ENCODE measurements at places on chromosomes 1 and 21.

- no peaks in the 10 kb centered on the region for H3K4me1 ChIP-seq
- no peak overlapping the region for H3K27ac ChIP-seq
- H3K27me3 ChIP-seq = no peaks in the 10 kb centered on the region
- no peak for DNase-seq
- no peak overlapping the region for H3K4me3 ChIP-seq
Measured at GRCh38 chr1:191992118-191992517, 166.1 kb upstream of the RGS18 start.

DNA sequence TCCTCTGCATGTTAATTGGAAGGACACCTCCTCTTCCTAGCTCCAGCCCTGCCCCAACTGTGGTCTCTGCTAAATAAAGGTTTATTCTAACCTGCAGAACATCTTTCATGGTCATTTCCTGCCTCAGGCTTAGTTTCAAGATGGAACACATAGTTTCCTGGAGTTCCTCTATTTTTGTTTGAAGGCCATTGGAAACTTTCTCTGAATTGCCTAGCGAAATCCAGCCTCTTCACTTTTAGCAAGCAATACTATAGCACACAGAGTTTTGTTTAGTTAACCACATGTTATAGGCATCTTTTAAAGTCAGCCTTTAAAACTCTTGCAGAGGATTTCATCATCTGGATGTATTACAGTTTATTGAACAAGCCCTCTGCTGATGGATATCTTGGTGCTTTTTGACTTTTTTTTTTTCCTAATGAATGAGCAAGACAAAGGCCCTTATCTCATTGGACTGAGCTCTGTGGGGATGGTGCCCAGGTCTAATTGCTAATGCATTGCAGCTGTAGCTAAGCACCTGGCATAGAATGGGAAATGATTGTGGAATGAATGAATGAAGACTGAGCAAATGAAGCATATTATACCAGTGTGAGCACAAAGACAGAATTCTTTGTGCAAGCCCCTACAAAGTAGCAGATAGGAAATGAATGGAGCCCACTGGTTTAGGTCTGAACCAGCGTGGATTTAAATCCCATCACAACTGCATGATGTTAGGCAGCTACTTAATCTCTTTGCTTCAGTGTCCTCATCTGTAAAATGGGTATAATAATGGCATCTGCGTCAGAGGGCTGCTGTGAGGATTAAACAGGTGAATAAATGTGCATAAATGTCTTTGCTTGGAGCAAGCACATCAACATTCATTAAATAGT, 641 bp upstream of the CFAP107 start:
- no peak for DNase-seq
- no peaks in the 10 kb centered on the region for H3K36me3 ChIP-seq
- no peak overlapping the region for H3K27ac ChIP-seq
- no peaks in the 10 kb centered on the region for H3K4me1 ChIP-seq
- H3K27me3 ChIP-seq = no peaks in the 10 kb centered on the region
- H3K4me3 ChIP-seq = no peak overlapping the region

- no peak overlapping the region for H3K4me3 ChIP-seq
- DNase-seq = no peak
- peaks cover 44% of the 10 kb centered on the region for H3K36me3 ChIP-seq
- H3K27ac ChIP-seq = no peak overlapping the region
- H3K27me3 ChIP-seq = no peaks in the 10 kb centered on the region
Measured at GRCh38 chr1:211574705-211575104, 4.3 kb downstream of the SLC30A1 start.

GRCh38 chr1:200668514-200669313, 993 bp downstream of the DDX59 start:
- H3K36me3 ChIP-seq = peaks cover 22% of the 10 kb centered on the region
- H3K4me1 ChIP-seq = peaks cover 35% of the 10 kb centered on the region
- H3K4me3 ChIP-seq = peak overlapping the region; percentile 94
- H3K27ac ChIP-seq = peak overlapping the region; percentile 98
- H3K27me3 ChIP-seq = no peaks in the 10 kb centered on the region

DNA sequence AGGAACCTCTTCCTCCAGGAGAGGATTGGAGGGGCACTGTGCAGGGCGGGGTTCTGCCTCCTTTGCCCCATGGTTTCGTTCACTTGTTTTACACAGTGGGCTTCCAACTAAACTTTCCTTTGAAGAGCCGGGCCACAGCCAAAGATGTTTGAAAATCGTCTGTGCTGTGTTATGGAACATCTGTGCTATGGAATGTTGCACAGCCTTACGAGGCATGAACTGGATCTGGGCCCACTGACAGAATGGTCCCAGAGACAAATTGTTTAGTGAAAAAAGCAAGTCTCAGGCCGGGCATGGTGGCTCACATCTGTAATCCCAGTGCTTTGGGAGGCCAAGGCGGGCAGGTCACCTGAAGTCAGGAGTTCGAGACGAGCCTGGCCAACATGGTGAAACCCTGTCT, 12.6 kb upstream of the MEF2D start:
- H3K27me3 ChIP-seq = no peaks in the 10 kb centered on the region
- no peak for DNase-seq
- H3K27ac ChIP-seq = no peak overlapping the region
- peaks cover 29% of the 10 kb centered on the region for H3K4me1 ChIP-seq

DNA sequence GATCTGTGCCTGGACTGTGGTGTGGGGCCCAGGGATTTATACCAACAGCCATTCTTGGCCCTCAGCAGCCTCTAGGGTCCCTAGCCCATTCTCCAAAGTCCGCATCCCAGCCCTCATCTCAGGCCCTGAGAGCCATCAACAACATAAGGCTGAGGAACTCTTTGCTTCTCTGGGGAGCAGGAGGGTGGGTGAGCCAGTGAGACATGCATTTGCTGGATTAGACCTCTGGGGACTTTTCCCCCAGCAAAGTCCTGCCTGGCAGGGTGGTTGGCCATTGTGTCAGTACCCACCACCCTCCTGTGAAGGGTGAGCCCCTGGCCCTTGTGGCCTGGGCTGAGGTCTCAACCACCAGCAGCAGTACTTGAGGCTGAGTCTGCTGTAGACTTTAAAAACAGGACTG, 24.2 kb upstream of the FAM20B start:
- no peaks in the 10 kb centered on the region for H3K27me3 ChIP-seq
- H3K4me3 ChIP-seq = no peak overlapping the region
- no peak for DNase-seq
- no peak overlapping the region for H3K27ac ChIP-seq
- H3K4me1 ChIP-seq = peaks cover 8% of the 10 kb centered on the region
- no peaks in the 10 kb centered on the region for H3K36me3 ChIP-seq

- DNase-seq = no peak
- H3K4me1 ChIP-seq = no peaks in the 10 kb centered on the region
- no peaks in the 10 kb centered on the region for H3K27me3 ChIP-seq
- no peak overlapping the region for H3K4me3 ChIP-seq
Measured at GRCh38 chr1:230787471-230787870, 40.3 kb downstream of the CAPN9 start.

GRCh38 chr1:188463919-188464318, 1635.2 kb downstream of the PLA2G4A start:
- H3K36me3 ChIP-seq = no peaks in the 10 kb centered on the region
- DNase-seq = no peak
- H3K27ac ChIP-seq = no peak overlapping the region
- no peaks in the 10 kb centered on the region for H3K27me3 ChIP-seq
- H3K4me3 ChIP-seq = no peak overlapping the region

DNA sequence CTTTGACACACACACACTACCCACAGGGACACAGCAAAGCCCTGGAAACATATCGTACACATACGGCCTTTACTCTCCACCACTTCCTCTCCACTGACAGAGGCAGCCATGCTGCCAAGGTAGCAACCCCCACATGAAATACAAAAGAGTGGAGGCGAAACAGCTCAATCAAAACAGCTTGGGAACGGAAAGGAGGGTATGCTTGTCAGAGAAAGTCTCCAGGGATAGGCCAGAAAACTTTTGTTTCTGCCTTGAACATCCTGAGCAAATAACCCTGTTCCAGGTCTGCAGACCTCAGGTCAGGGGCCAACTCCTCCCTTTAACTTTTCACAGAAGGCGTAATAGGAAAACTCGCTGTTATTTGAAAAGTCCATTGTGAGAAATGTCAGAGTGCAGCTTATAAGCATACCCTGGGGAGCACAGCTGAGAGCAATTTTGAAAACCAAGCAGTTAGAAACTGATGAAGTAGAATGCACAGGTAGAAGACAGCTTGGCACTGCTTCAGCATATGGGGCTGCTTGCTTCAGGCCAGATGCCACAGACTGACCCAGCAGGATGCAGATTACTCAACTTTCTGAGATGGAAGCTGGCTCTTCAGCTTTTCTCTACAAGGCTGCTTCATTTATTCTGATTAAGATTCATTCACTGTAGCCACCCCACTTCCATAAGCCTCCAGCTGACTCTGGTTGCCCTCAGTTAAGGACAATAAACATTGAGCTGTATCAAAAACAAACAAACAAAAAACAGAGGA, 18.0 kb downstream of the KIAA0319L start:
- H3K4me1 ChIP-seq = peaks cover 26% of the 10 kb centered on the region
- peak overlapping the region; percentile 61 for H3K27ac ChIP-seq
- peaks cover 3% of the 10 kb centered on the region for H3K36me3 ChIP-seq
- no peaks in the 10 kb centered on the region for H3K27me3 ChIP-seq
- DNase-seq = no peak

DNA sequence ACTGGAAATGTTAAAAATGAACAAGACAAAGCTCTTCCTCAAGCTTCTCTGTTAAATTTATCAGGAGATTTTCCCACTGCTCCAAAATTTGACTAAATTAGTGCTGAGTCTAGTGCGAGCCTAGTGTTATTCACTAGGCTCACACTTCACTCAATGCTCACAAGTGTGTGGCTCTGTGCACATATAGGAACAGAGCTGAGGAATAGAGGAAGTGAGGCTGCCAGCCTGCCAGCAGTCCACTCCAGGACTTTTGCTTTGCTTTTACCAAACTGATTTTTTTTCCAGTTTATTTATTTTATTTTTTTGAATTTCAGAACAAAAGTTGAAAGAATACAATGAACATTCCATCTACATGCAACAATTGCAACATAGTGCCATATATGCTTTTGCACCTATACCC, 87.2 kb downstream of the VAV3 start:
- no peaks in the 10 kb centered on the region for H3K36me3 ChIP-seq
- no peaks in the 10 kb centered on the region for H3K27me3 ChIP-seq
- no peak overlapping the region for H3K4me3 ChIP-seq

DNA sequence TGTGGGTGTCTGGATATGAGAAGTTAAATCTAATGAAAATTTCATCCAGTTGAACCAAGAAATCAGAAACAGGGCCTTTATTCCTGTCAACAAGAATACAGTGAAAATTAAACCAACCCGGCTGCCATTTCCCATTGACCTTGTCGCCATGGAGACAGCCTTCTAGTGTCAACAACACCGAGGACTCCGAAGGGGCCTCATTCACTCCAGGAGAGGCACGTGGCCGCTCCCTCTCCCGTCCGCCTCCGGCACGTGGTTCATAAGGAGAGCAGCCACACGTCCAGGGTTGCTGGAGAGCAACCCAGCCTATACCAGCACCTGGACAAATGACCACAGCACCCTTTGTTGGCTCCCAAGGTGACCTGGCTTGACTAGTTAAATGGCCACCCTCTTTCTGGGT, 120.3 kb upstream of the VAMP3 start:
- H3K4me1 ChIP-seq = peaks cover 1% of the 10 kb centered on the region
- H3K27ac ChIP-seq = no peak overlapping the region
- H3K36me3 ChIP-seq = no peaks in the 10 kb centered on the region
- no peak for DNase-seq

All from heart left ventricle (tissue), 16 donors.